Suprapubic skin (tissue), 4 donors: ENCODE measurements at places on chromosomes 7 and 10. TPM values are rescaled to one million over a fixed set of nuclear protein-coding genes. Genes with fewer than 3 reads are reported as not detected.
A peak's percentile ranks its signal among the peaks of the same experiment; 100 is the strongest.

DNA sequence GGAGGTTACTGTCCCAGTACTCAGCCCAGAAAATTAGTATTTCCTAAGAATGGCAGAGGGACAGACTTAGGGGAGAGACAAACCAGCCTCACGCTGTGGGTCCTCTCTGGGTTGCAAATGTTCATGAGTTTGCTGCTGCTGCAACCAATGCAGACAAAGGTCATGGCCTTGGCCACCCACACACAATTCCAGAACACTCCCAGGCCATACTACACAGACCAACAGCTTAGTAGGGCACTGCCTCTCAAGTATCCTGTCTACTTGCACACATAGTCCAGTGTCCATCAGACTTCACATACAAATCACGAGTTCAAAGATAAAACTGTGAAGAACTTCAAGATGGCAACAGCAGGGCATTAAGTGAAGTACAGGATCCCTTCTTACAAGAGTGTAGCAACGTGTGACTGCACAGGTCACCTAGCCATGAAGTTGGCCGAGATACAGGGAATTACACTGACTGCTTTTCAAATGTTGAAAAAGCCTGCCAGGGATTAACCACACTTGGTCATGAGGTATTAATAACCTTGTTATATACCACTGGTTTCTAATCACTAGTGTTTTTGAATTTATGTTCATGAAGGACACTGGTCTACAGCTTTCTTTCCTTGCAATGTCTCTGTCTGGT is 40.0 kb downstream of the ZNF33B start:
- DNase-seq = no peak
- H3K27me3 ChIP-seq = no peaks in the 10 kb centered on the region
- H3K36me3 ChIP-seq = peaks cover 40% of the 10 kb centered on the region
- H3K27ac ChIP-seq = no peak overlapping the region
- H3K4me3 ChIP-seq = no peak overlapping the region
- H3K4me1 ChIP-seq = no peaks in the 10 kb centered on the region

DNA sequence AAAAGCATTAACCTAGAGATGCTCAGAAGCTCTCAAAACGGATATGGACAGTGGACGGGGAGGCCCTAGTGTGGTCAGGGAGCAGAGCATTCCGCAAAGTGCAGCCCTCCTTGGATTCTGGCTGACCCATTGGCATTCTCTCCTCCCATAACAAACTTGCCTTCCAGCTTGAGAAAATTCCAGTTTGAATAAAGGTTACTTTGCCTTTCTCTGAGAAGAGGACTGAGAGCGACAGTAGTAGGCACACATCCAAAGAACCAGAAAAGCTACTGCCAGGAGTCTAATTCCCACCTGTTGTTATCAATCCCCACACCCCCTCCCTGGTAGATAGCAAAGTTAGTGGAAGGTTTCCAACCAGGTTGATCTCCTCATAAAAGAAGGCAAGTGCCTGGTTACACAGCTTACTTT is 84.7 kb upstream of the TRIL start:
- H3K27me3 ChIP-seq = no peaks in the 10 kb centered on the region
- no peak for DNase-seq
- H3K36me3 ChIP-seq = no peaks in the 10 kb centered on the region
- H3K4me3 ChIP-seq = no peak overlapping the region

GRCh38 chr7:80908360-80908797 is 10.5 kb downstream of the SEMA3C start:
- no peak for DNase-seq
- no peaks in the 10 kb centered on the region for H3K27me3 ChIP-seq
- no peaks in the 10 kb centered on the region for H3K4me1 ChIP-seq
- H3K36me3 ChIP-seq = no peaks in the 10 kb centered on the region

- peaks cover 10% of the 10 kb centered on the region for H3K36me3 ChIP-seq
- peaks cover 13% of the 10 kb centered on the region for H3K4me1 ChIP-seq
- H3K27ac ChIP-seq = peak overlapping the region; percentile 44
- no peak for DNase-seq
- H3K27me3 ChIP-seq = no peaks in the 10 kb centered on the region
- H3K4me3 ChIP-seq = peak overlapping the region; percentile 59
Measured at GRCh38 chr10:11170993-11171851, 153.6 kb downstream of the CELF2 start.

- no peak overlapping the region for H3K4me3 ChIP-seq
- no peak overlapping the region for H3K27ac ChIP-seq
- no peaks in the 10 kb centered on the region for H3K4me1 ChIP-seq
Measured at GRCh38 chr7:138126928-138127327, 50.7 kb downstream of the AKR1D1 start.

DNA sequence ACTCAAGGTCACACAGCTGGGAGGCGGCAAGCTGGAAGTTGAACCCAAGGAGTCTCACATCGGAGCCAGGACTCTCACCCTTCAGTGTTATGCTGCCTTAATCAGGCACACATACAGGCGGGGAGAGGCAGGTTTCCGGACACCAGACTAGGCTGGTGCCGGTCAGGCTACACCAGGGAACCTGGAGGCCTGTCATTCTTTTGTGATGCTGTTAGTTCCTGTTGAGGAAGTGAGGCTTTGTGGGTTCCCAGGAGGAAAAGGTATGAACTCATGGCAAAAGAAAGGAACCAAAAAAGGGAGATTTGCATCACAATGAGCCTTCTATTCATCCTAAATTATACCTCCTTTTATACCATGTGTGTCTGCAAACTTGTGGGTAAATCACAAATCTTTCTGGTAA is 103.8 kb downstream of the TCF7L2 start:
- H3K27me3 ChIP-seq = no peaks in the 10 kb centered on the region
- H3K4me3 ChIP-seq = no peak overlapping the region
- H3K36me3 ChIP-seq = no peaks in the 10 kb centered on the region
- no peak for DNase-seq
- H3K27ac ChIP-seq = peak overlapping the region; percentile 56

DNA sequence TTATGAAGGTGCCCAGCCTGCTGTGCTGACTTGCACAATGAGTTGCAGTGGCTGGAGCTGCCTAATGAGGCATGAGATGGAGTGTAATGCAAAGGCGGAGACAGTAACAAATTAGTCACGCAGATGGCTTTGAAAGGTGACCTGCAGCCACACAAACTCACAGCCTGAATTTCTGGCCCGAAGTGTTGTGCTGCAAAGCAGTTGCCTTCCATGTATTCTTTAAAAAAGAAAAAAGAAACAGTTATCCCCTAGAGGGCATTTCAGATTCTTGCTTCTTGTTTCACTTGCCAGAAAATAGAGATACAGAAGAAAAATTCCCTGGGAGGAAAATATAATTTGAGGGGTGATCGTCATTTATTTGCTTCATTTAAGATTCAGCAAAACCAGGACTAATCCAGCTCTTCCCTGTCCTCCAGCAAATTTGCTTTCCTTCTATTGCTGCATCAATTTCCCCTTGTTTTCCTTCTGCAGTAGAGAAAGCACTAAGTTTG is 239.9 kb downstream of the ADRA2A start:
- no peaks in the 10 kb centered on the region for H3K36me3 ChIP-seq
- no peak for DNase-seq

- H3K4me3 ChIP-seq = peak overlapping the region; percentile 39
- no peaks in the 10 kb centered on the region for H3K36me3 ChIP-seq
- H3K4me1 ChIP-seq = peaks cover 6% of the 10 kb centered on the region
Measured at GRCh38 chr10:108911814-108912541, 1011.3 kb downstream of the XPNPEP1 start.

- H3K4me3 ChIP-seq = no peak overlapping the region
- no peaks in the 10 kb centered on the region for H3K4me1 ChIP-seq
- H3K36me3 ChIP-seq = no peaks in the 10 kb centered on the region
- no peak overlapping the region for H3K27ac ChIP-seq
- no peaks in the 10 kb centered on the region for H3K27me3 ChIP-seq
- DNase-seq = no peak
Measured at GRCh38 chr10:33913194-33913593, 578.7 kb upstream of the NRP1 start.

DNA sequence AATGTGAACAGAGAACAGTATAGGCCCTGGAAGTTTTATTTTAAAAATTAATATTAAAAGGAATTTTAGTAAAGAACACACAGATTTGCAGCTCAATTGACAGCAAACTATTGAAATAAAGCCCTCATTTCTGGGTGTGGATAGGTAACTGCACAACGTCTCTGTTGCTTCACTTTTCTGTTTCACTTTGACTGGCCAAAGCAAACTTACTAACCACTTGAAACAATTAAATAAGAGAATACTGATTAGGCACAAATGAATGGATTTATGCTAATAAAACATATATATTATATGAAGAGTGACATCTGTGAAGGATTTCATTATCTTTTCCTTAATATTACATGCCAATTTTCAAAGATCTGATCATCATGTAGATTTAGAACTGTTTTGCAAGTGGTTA is 11.9 kb downstream of the ZNF804B start:
- no peaks in the 10 kb centered on the region for H3K36me3 ChIP-seq
- no peak overlapping the region for H3K27ac ChIP-seq
- DNase-seq = no peak
- no peaks in the 10 kb centered on the region for H3K27me3 ChIP-seq
- H3K4me3 ChIP-seq = no peak overlapping the region

DNA sequence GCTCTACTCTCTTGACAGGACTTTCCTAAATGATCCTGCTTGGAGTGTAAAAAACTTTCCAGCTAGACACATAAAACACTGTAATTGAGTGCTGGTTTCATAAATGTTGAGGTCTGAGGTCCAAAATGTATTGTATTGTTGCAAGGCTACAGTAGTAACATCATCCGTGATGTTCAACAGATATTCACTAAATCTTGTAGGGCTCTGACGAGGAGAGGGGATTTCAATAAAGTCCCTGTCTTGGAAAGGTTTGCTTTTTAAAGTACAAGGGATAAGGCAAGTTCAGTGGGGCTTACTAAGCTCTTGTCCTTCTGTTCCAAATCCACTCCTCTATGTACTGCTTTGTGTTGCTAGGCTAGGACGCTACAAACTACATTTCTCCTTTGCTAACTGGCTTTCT is 48.9 kb downstream of the FHIP2A start:
- H3K36me3 ChIP-seq = peaks cover 5% of the 10 kb centered on the region
- no peak overlapping the region for H3K27ac ChIP-seq
- H3K4me3 ChIP-seq = no peak overlapping the region
- H3K4me1 ChIP-seq = peaks cover 13% of the 10 kb centered on the region
- no peaks in the 10 kb centered on the region for H3K27me3 ChIP-seq

DNA sequence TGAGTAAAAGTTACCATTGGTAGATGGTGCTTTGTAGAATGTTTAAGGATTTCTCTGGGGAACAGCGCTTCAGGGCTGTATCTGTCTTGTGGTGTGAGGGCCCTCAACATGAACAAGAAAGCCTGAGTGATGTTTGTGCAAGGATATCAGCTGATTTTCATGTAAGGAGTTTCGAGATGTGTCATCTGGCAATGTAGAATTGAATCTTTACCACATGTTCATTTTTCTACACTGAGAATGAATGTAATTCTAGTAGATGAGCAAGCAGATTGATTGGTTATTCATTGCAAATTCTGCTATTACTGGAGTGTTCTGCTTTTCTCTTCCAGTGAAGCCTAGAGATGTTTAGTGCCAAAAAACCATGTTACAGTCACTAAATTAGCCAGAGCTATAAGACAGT is 87.7 kb downstream of the ST7 start:
- DNase-seq = no peak
- no peaks in the 10 kb centered on the region for H3K36me3 ChIP-seq
- H3K27me3 ChIP-seq = no peaks in the 10 kb centered on the region
- H3K4me3 ChIP-seq = no peak overlapping the region

The ITIH5 gene
- 4.8 TPM for total RNA-seq

The EPHB6 gene
- 283 TPM for total RNA-seq

The CAV2 gene
- total RNA-seq = 108 TPM

The TMEM139 gene
- 5.9 TPM for total RNA-seq

The CPA2 gene
- not detected for total RNA-seq
